Cardiac fibroblast (primary cell): ENCODE measurements at places on chromosomes 2 and 18.

DNA sequence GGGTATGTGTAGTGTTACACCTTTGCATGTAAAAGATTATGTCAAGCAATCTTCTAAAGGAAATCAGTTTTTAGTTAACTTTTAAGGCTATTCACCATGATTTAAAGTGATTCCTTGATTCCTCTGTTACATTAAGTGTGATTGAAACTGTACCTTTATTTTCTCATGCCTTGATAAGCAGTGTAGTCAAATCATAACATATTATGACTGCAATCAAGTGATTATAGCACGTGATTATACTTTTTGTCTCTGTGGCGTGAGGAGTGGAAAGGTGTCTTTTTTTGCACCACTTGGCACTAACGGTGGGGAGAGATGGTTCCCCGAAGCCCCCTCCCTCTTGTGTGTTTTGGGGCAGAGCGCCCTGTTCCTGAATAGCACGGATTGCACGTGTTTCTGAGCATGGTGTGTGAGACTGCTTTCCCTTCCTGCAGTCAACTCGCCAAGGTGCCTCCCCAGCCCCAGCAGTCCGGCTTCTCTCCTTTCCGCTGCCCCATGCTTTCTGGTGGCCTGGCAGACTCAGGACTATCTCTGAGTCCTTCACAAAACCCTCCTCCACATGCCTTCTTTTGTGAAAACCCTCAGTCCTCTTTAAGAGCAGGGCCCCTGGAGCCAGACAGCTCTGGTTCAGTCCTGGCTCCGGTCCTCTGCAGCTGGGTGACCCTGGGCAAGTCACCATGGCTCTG lies 68.4 kb downstream of the AGAP1 start:
- DNase-seq = no peak

DNA sequence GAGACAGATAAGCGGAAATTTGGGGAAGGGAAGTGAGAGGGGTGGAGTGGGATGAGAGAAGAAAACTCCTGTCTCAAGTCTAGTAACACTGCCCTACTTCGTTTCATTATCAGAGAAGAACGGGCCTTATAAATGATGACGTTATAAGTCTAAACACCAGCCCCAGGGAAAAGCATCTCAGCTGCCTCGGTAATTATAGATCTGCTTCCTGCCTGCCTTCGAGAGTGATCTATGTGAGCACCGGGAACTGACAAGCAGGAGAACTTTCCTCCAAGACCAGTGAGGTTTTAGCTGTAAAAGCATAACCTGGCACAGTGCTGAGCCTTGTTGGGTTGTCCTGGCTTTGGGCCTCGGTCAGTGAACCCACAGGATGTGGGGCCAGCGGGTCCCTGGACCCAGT lies 227.9 kb upstream of the SIX2 start:
- peak; percentile 72 for DNase-seq

DNA sequence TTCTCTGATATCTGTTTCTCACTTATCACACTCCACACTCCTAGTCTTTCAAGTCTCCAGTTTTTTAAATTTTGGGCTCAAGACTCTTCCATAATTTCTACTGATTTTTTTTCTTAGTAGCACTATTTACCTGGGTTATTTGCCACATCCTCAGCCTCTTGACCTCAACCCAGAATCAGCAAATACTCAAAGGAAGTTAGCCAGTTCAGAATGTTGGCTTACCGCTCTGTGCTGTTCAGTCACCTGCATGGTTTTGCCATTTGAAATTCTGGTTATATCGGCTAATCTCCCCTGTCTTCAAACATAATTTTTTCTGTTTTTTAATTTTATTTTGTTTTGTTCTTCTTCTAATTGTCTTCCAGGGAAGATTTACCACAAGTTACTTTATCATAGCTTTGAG lies 412.6 kb downstream of the PTH2R start:
- no peak for DNase-seq

DNA sequence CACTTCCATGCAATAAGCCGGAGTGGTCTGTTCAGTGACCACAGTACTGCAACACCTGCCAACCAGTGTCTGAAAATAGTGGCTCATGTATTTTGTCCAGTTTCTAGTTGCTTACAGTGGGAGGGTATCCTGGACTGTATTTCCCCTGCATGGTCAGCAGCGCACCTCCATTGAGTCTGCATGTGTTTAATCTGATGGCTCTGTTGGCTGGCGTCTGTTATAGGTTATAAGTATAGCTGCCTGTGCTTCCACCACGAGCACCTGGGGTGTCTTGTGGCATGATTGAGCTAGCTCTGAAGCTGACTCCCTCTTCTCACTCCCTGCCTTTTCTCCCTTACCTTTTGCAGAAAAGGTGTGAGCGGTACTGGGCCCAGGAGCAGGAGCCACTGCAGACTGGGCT lies 12.9 kb downstream of the PTPN18 start:
- DNase-seq = no peak

DNA sequence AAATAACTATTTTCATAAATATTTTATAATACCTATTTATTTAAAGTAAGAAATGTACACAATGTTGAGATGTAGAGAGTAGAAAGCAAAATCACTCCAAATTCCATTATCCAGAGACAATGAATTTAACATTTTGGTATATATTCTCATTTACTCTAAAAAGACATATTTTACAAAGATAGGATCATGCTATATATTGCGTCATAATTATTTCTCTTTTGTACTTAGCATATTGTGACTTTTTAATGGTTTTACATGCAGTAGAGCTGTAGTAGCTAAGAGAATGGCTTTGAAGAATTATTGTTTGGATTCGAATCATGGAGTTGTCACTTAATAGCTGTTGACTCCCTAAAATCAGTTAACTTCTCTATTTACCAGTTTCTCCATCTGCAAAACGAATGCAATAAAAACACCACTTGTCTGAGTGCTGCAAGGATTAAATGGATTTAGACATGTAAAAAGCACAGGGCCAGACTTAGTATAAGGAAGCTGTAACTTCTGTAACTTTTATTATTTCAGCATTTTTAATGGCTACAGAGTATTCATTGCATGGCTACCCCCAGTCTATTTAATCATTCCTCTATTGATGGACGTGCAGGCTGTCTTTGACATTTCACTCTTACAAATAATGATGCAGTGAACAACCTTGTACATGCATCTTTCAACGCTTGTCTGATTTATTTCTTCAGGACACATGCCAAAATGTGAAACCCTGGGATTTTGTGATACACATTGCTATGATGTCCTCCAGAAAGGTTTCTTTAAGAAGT lies 33.2 kb downstream of the KCNS3 start:
- DNase-seq = no peak

- DNase-seq = no peak
Observed at GRCh38 chr2:26671691-26672090, 20.8 kb upstream of the KCNK3 start.

GRCh38 chr2:135742325-135742757 lies 686 bp downstream of the UBXN4 start:
- peak; percentile 61 for DNase-seq

DNA sequence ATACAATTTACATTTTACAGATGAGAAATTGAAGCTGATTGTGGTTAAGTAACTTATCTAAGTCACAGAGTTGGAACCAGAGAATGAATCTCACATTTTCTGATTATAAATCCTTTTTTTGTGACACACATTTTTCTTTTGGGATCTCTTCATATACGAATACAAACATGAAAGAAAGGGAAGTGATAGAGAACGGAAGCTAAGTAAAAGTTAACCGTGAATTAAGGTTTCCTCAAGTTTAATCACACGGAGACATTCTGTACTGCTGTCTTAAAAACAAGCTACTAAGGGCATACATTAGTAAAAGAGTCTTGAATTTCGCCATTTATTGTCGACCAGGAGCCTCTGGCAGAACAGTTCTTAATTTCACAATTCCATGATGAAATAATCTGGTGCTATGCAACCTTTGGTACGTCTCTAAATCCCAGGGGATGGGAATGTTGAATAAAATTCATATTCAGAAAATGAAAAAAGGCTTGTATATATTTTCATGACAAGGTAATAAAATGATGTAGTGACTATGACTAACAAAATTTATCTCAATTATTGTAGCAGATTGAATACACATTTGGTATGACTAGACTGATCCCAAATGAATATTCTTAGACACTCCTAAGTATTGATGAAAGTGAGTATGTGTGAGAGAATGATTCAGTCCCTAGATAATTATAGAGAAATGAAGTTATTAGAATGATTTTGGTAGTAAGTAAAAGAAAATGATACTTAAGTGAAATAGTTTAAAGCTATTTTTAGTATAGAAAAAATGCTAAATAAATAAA lies 40.3 kb upstream of the ZSWIM2 start:
- DNase-seq = peak; percentile 84

GRCh38 chr2:66699793-66700676 lies 265.1 kb downstream of the MEIS1 start:
- DNase-seq = no peak

GRCh38 chr2:3270095-3270478 lies 107.5 kb downstream of the EIPR1 start:
- DNase-seq = no peak

GRCh38 chr18:32135625-32136024 lies 44.0 kb downstream of the RNF138 start:
- DNase-seq = no peak

GRCh38 chr2:196459539-196459938 lies 180.0 kb upstream of the CCDC150 start:
- DNase-seq = peak; percentile 68

- DNase-seq = peak; percentile 81
Observed at GRCh38 chr2:33321876-33322483, 154.5 kb upstream of the RASGRP3 start.

DNA sequence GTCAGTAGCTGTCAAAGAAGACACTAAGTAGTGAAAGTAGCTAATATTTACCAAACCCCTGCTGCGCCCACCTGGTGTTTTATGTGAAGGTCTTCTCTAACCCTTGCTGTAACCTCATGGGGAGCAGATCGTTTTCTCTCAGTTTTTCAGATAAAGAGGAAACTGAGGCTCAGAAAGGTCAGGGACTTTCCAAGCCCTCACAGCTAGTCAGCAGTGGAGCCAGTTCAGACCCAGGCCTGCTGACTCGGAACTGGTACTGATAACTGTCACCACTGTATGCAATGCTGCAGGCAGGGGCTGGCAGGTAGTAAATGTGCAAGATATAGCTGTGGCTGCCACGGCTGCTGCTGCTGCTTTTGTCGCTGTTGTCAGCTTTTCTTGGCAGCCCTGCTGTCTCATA lies 69.1 kb downstream of the LRRFIP1 start:
- DNase-seq = no peak

DNA sequence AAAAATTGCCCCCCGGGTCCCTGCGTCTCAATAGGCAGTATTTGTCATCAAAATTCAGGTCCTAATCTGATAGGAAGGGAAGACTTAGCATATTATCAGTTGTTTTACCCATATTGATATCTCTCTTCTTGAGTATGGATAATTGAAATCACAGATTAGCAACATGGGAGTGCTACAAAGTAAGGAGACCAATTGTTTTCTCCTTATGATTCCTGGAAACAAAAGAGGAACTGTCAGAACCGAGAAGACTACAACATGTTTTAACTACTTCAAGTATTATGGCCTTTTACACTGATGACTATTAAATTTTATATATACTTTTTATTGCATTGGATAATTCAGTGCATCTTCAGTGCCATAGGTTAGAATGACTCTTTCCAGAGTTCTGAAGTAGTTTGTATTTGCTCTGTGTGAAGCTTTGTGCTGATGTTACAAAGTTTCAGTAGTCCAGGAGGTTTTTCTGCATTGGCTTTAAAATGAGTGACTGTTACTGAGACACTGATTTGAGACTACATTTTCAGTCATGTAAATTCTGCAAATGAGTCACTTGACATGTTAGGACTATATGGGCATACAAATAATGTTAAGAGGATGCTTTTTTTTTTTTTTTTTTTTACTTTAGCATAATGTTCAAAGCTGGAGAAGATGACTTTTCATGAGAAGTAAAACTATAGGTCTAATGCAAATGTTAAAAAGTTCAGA lies 19.7 kb upstream of the TLK1 start:
- no peak for DNase-seq

DNA sequence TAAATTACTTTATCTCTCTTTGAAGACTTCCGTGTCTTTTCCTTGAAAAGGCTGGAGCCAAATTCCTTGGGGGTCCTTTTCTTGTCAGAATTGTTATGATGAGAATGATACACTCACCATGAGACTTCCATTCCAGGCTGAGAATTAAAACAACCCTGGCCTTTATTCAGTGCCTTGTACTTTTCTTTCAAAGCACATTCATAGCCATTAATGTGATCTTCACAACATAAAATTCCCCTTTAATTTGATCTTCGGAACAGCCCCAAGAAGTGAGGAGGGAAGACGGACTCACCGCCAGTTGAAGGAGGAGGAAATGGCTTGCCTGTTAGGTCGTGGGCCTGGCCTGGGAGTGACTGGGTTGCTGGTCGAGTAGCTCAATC lies 127.3 kb downstream of the DDX1 start:
- DNase-seq = no peak

- DNase-seq = no peak
Observed at GRCh38 chr18:12960395-12960794, 12.6 kb downstream of the SEH1L start.

GRCh38 chr2:120490091-120490798 lies 144.3 kb downstream of the INHBB start:
- DNase-seq = no peak
